Stimulated activated CD4-positive, alpha-beta T cell treated with anti-CD3 and anti-CD28 coated beads, Interleukin-12 subunit alpha, Interleukin-12 subunit beta, amount 100 ng/mL, for 48 hours (primary cell): ENCODE measurements at places on chromosomes 7 and 10.

DNA sequence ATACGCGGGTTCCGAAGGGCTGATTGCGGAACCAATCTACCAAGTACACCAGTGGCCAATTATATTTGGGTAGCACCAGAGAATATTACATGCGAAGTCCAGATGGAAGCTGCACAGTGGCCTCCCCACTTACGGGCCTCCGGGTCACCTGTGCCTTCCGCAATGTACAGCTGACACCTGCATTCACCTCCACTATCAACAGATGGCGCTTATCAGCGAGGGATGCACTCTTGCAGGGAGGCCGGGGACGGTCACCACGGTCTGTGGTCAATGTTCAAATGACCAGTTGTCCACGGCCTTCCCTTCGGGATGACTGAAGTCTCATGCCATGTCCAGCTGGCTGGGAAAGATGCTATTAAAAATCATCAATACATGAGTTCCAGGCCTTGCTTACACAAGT lies 47.6 kb downstream of the SLIT1 start:
- DNase-seq = no peak

DNA sequence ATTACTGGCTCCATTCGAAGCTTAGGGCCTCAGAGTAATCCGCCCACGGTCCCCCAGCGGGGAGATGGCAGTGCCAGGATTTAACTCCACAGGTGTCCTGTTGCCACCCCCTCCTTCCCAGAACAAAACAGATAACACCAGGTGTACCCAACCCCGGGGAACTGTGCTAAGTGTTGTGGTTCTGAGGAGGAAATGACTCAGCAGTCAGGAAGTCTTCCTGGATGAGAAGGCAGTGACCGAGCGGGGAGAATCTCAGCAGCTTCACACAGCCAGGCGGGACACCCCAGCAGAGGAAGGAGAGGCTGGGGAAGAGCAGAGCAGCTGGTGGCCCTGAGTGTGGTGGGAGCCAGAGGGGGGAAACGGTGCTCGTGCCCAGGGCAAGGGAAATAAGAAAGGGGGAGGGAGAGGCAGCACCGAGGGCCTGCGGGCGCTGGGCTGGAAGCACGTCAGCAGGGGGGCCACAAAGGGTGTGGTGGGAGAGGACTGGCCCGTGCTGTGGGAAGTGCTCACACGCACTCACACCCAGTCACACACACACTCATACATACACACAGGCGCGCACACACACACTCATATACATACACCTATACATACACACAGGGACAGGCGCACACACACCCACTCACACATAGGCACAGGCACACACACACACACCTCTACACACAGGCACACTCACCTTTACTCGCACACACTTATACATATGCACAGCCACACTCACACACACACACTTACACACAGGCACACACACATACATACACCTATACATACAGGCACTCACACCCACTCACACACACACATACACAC lies 59.8 kb upstream of the CHST15 start:
- DNase-seq = peak; percentile 7

- no peak for DNase-seq
These were observed 78.4 kb upstream of the IKZF1 start for GRCh38 chr7:50226145-50226544.

DNA sequence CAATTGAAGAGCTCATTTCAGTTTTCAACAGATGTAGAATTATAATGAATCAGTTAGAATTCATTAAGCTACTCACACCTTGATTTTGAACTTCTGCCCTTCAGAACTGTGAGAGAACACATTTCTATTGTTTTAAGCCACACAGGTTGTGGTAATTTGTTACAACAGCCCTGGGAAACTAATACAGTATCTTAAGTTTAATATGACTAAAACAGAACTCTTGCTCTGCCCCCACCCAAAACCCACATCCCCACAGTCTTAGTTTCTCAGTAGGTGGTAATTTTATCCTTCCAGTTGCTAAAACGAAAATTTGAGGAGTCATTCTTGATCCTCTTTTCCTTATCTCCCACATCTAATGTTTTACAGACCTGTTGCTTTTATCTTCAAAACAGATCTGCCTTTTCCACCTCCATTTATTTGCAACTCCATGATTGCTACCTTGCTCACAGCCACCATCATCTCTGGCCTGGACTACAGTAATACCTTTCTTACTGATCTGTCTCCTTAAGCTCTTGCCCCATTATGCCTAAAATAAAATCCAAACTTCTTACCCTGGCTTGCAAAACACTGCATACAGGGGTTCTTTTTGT lies 72.8 kb upstream of the NXPH1 start:
- no peak for DNase-seq

DNA sequence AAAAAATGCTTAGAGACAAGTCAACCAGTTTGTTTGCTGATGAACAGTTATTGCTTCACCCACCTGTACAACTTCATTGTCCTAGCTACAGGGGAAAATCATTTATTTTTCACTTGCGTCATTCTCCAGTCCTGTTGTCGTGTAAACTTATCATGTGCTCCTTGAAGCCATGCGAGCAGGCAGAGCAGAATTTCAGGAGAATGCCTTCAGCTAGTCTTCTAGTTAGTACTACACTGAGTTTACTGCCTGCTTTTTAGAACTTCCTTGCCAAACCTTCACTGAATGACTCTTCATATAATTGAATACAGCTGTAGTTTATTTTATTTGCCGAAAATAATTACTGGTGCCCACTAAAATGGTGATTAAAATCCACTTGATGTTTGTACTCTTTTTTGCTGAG lies 15.6 kb downstream of the RPA3 start:
- DNase-seq = no peak

DNA sequence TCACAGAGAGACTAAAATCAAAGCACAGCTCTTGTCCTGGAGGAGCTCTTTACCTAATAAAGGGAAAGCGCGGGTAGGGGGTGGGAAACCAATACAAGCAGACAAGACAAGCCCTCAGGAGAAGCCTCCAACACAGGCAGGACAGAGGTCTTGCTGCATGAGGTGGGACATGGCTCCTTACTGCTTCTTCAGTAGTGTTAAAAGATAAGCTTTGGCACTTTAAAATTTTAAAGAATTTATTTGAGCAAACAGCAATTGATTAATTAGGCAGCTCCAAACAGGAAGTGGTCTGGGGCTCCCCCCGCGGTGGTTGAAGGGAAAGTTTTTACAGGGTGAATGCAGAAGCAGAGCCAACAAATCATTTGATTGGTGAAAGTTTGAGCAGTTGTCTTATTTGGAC lies 50.3 kb upstream of the MACC1 start:
- DNase-seq = no peak

- no peak for DNase-seq
These were observed 568.8 kb downstream of the HTR7 start for GRCh38 chr10:90289037-90289436.

GRCh38 chr7:120464104-120464503 lies 191.1 kb downstream of the KCND2 start:
- no peak for DNase-seq

GRCh38 chr7:26213807-26214515 lies 12.4 kb downstream of the CBX3 start:
- DNase-seq = no peak

DNA sequence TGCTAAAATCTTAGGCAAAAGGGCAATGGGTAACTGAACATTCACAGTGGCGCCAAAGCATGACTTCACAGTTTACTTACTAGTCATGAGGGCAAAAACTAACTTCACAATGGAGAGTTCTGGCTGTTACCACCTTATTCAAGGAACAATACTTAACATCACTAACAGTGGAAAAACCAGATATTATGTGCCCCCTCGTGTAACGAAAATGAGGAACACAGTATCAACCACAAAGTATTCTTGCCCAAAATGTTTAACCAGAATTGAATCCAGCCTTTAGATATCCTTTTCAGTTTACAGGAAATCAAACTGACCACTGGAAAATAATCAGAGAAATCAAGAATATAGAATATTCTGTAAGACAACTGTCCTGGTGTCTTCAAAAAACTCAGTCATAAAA lies 9.5 kb downstream of the C7orf25 start:
- no peak for DNase-seq

DNA sequence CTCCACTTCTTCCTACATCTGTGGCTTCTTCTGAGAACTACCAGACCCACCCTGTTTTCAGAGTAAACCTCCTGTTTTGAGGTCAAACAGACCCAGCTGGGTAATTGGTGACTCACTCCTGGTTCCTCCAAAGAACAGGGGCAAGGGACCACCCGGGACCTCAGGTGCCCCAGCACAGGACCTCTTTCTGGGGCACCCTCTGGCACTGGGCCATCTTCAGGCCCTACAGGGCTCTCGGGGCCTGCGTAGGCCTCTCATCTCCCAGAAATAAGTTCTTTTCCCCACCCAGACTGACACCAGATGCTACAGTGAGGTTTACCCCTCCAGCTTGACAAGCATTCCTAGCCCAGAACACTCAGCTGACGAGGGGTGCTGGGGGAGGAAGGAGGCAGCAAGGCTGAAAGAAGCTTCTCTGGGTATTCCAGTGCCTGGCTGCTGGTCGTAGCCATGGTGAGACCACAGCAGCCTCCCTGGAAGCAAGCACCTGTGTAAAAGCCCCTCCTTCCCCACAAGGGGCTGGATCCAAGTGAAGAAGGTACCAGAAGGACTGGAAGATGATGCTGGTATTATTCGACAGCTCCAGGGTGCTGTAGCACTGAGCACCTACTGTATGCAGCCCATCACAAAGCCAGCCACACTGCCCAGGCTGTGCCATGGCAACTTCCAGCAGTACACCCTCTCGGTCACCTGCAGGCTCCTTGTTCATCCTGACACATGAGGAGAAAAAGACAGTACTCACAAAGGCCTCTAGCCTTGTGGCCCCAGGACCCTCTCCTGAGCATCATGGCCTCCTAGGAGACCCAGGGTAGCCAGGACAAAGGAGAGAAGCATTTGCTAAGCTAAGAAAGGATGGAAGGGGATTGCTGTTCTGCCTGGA lies 47.4 kb downstream of the ALOX5 start:
- DNase-seq = no peak

GRCh38 chr10:104589431-104589830 lies 51.7 kb upstream of the SORCS3 start:
- DNase-seq = no peak

DNA sequence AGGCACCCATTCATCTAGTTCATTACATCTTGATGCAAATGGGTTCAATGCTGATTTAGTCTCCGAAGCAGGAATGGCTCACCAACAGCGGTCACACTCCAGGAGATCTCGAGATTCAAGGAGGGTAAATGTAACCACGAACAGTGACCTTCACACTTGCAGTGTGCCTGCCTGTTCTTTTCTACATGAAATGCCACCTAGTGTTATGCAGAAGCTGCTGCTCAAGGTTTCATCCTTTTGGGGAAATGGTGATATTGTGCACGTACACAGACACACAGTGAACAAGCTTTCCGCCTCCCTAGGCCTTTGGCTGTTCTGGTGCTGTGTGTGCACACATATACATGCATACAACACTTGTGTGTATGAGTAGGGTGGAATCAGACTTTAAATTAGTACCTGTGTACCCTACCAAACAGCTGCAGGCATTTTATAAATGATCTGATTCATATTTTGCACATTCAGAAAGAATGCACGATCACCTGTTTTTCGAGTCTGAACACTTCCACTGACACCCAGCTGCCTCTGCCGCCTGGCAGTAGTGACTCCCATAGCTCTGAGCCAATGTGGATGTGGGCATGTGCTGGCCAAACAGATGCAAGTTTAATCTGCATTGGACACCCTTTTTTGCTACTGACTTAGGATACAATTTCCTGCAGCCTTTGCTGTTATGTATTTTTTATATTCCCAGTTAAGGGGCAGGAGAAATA lies 100.5 kb downstream of the TACC2 start:
- no peak for DNase-seq

DNA sequence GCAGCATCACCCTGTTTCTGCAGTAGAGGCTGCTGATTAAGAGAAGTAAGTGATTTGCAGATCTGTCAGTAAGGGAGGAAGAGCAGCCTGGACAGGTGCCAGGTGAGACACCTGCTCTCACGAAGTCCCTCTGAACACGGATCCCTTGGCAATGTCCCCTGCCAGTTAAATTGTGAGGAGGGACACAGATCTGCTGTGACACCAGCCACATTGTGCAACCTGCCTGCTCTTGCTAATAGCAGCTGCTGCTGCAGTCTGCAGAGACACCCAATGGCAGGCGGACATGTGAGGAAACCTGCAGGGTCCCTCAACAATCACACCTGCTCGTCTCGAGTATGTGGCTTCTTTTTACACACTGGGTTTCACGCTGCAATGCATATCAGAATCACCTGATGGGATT lies 31.9 kb downstream of the ANXA11 start:
- DNase-seq = no peak

GRCh38 chr10:71516890-71517289 lies 120.2 kb downstream of the CDH23 start:
- no peak for DNase-seq
